ENCODE measurements at places on chromosomes 6 and 20.
A peak's percentile ranks its signal among the peaks of the same experiment; 100 is the strongest.

DNA sequence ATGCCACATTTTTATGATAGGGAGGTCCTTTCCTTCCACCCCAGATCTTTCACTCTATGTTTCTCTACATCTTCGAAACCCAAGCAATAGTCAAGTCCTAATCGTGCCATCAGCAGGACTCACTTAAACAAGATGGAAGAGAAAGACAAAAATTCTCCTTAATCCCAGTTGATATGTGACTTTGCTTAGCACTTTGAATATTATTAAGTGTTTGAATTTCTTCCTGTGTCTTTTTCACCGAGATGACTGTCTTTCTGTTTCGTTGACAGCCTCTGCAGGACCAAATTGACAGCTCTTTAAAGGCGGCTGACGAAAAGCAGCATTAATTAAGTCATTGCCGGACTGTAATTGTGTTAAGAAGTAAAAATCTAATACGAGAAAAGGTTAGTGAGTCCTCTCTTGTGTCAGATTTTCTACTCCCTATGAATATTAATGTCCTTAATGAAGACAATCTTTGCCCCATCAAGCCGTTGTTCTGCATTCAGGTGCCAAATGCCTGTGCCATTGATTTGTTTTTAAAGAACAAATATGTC is 208.8 kb upstream of the TSHZ2 start:
- no peak for DNase-seq

- no peak for DNase-seq
Measured at GRCh38 chr6:154484942-154485341, 25.5 kb downstream of the CNKSR3 start.

- no peak for DNase-seq
Measured at GRCh38 chr20:63517376-63518309, 2.9 kb upstream of the PPDPF start.

DNA sequence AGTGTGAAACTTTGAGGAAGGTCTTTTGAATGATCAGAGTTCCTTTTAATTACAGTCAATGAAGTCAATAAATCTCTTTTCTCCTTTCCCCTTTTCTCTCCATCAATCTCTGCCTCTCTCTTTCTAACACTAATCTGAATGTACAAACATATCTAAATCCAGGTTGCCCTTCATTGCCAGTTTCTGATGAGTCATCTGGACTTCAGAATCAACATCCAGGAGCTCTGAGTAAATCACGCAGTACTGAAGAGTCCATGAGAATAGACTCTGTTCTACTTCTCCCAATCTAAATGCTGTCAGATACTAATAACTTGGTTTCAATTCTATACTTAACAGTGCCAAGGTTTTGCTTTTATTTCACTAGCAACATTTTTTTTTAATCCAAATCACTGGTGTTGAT is 238.7 kb upstream of the THEMIS start:
- DNase-seq: no peak

GRCh38 chr6:164753517-164753916 is 555.9 kb downstream of the C6orf118 start:
- no peak for DNase-seq

GRCh38 chr6:2110504-2110903 is 134.9 kb downstream of the GMDS start:
- DNase-seq: peak; percentile 50

DNA sequence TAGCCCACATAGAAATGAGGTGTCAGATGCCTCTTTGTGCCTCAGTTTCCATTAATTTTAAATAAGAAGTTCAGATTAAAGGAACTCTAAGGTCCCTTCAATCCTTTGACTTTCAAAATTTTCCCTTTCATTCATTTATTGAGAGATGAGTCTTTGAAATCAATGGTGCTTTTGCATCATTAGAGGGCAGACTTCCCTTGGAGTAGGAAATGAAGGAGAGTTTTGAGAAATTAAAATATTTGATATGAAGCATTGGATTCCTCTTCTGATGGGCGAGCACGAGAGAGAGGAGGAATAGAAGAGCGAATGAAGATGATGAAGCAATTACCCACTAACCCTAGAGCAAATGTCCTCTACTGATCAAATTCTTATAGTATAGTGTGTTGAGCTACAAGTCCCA is 105.7 kb downstream of the EDN1 start:
- no peak for DNase-seq

GRCh38 chr6:25769983-25770382 is 15.4 kb downstream of the SLC17A4 start:
- DNase-seq: no peak

DNA sequence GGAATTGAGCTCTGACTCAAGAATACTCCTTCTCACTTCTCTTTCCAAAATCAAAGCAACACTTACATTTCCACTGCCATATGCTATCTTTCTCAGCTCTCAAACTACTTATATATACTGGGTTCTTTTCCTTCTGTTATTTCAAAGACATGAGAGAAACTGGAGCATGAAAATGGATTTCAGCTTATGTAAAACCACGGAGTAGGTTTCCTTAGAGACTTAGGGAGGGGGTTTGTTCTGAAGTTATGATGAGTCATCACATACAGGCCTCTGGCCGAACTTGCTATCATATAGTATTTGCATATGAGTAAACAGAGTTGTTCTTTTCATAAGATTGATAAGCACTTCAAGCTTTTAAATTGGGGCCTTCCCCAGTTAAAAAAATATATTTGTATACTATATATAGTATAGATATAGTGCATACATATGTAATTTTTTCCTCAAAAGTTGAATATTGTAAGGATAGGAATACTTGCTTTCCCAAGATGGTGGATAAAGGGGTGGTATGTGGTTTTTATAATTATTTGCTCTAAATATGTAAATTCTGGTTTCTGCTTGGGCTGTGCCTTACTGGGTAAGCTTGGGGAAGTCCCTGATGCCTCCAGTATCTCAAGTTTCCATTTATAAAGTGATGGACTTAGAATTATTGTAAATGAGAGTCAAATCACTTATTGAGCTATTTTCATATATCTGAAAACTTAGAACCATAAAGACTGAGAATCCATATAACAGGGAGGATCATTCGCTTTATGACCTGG is 273.9 kb downstream of the RFPL4B start:
- peak; percentile 7 for DNase-seq

DNA sequence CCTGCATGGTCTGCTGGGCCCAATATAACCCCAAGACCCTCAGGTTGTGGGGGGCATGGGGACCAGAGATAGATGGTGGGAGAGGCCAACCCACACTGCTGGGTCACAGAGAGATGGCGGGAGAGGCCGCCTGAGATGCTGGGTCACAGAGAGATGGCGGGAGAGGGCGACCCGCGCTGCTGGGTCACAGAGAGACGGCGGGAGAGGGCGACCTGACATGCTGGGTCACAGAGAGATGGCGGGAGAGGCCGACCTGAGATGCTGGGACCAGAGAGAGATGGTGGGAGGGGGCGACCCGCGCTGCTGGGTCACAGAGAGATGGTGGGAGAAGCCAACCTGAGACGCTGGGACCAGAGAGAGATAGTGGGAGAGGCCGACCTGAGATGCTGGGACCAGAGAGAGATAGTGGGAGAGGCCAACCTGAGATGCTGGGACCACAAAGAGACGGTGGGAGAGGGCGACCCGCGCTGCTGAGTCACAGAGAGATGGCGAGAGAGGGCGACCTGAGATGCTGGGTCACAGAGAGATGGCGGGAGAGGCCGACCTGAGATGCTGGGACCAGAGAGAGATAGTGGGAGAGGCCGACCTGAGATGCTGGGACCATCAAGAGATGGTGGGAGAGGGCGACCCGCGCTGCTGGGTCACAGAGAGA is 133.2 kb downstream of the DLL1 start:
- no peak for DNase-seq

GRCh38 chr20:8518878-8519277 is 386.8 kb downstream of the PLCB1 start:
- DNase-seq: no peak

DNA sequence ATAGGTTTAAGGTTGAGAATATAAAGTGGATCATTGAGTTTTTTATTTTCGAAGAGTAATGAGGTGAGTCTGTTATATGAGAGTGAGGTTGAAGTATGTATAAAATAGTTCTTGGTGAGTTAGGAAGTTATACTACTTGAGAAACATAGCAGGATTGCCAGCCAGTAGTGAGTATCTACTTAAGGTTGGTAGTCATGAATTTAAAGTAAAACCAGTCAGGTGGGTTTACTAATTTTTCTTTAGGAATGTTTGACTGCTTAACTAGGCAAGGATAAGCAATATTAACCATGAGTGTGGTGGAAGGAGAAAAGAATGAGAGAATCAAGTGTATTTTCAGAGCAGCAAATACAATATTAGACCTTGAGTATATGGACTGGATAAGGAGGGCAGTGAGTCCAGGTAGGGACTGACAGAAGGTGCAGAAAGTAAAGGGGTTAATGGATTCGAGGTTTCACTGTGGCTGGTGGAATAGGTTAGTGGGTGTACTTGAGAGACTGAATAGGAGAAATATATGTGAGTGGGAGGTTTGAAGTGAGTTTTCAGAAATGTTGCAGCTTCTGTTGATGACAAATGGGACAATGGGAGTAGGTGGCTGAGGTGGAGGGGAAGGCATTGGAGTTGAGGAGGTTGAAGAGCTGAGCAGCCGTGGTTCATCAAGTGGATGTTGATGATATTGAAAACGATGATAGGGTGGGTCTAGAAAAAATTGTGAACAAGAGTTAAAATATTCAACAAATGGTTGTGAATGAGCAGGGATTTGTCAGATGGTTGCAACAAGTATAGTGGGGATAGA is 232.5 kb upstream of the ASCC3 start:
- DNase-seq: no peak

DNA sequence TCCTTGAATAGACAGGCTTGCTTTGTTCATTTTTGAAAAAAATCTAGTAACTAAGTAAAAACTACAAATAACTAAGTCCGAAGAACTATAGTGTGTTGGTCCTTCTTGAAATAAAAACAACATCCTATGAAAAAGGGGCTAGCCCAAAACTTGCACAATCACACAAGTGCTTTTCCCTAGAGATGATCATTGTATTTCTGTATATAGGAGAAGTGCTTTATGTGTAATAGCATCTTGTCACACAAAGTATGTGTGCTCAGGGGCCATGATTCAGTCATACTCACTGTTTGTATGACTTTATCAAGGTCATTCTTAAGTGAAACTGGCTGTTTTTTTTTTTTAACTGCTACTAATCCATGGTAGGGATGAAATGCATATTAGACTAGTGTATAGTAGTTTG is 179.8 kb downstream of the DTNBP1 start:
- no peak for DNase-seq

- DNase-seq: no peak
Measured at GRCh38 chr6:35903679-35904078, 17.2 kb downstream of the SRPK1 start.

- DNase-seq: no peak
Measured at GRCh38 chr20:13149371-13150105, 71.5 kb upstream of the ISM1 start.

DNA sequence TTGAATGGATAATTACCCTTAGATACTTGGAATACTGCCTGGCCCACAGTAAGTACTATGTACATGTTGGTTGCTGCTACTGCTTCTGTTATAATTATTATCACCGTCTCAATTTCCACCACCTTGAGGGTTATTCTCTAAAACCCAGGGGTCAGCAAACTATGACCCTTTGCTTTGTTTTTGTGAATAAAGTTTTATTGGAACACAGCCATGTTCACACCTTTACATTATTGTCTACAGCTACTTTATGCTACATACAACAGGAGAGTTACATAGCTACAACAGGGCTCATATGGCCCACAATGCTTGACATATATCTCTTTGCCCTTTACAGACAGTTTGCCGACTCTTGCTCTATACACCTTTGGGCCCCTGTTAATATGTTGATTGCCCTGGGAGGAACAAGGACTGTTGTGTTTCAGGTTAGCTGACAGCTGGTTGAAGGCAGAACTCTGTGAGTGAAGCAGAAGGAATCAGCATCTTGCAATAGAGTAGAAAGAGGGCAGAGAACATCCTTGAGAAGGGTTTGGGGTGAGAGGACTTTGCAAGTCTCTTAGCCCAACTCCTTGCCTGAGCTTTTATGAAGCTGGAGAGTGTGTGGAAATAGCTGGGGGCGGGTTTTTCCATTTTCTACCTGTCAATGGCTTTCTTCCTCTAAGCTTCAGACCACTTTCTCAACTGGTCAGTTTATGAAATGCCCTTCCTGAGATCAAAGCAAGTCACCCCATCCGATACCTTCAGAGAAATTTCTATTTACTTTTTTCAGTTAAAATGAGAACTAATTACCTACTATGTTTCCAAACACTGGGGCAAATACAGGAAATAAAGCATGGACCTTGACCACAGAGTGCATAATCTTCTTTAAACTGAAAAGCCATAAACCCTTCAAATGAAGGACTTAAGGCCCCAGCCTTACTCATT is 3.5 kb upstream of the MEP1A start:
- no peak for DNase-seq

DNA sequence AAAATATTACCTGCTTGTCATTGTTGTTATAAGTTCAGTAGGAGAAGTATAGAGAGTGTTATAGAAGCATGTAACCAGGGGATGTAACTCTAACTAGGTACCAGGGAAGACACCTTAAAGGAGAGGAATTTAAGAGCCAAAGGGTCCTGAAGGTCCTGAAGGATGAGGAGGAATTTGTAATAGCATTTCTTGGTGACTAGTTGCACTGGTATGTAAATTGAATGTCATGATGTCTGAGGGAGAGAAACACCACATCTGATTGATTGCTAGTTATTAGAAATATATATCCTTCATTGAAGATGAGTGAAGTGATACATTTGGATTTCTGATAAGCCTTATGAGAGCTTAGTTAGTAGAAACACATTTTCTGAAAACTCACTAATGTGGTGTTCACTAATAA is 643.8 kb downstream of the RFPL4B start:
- no peak for DNase-seq

- no peak for DNase-seq
Measured at GRCh38 chr6:140446241-140446640, 1071.8 kb upstream of the CITED2 start.

DNA sequence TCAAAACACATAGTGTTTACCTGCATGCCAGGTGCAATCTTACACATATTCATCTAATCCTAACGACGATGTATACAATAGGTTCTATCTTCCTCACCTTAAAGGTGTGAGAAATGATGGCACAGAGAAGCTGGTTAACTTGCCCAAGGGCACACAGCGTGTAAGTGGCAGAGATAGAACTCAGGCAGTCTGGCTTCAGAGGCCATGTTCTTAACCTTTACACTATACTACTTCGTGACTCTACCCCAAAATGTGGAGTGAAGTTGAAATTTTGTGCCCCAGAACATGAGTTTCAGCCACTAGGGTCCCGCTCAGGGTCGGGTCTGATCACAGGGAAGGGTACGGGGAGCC is 584 bp downstream of the VPS52 start:
- DNase-seq: no peak

GRCh38 chr6:122165014-122165413 is 234.4 kb upstream of the HSF2 start:
- DNase-seq: no peak

GRCh38 chr6:109840796-109841195 is 137.3 kb upstream of the GPR6 start:
- no peak for DNase-seq

DNA sequence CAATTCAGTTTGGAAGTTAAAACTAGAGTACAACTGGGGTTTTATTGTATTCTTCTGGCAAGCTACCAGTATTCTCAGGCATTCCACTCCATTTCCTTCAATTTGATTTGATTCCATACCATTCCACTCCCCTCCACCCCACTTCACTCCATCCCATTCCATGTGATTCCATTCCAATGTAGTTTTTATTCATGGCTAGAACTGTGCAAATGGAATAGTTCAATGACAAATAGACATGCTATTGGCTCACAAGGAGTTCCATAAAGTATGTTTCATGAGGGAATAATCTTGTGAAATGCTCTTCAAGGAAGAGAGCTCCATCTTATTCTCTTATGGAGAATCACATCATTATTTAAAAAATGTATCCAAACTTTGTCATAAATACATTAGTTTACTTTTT is 285.0 kb upstream of the BMP2 start:
- DNase-seq: no peak

GRCh38 chr6:131258816-131259476 is 123.7 kb downstream of the AKAP7 start:
- DNase-seq: no peak

- DNase-seq: no peak
Measured at GRCh38 chr6:112118034-112118433, 30.6 kb downstream of the FAM229B start.
